ENCODE measurements at places on chromosomes 5 and 9. TPM values are rescaled to one million over a fixed set of nuclear protein-coding genes. Genes with fewer than 3 reads are reported as not detected.
A peak's percentile ranks its signal among the peaks of the same experiment; 100 is the strongest.

- DNase-seq, result peak; percentile 48
Measured at GRCh38 chr9:27683181-27683580, 109.9 kb upstream of the C9orf72 start.

- no peak for DNase-seq
Measured at GRCh38 chr5:93584596-93585040, 1.6 kb downstream of the NR2F1 start.

The SH3TC2 gene
- 70.0 TPM for total RNA-seq

The CBY3 gene
- not detected for total RNA-seq

The GARNL3 gene
- 59.0 TPM for total RNA-seq
